ENCODE measurements at places on chromosomes 13 and 19.

GRCh38 chr13:51816604-51817249 is 12.8 kb upstream of the DHRS12 start:
- no peak overlapping the region for H3K27ac ChIP-seq
- no peak overlapping the region for H3K4me3 ChIP-seq
- no peaks in the 10 kb centered on the region for H3K27me3 ChIP-seq
- H3K4me1 ChIP-seq: peaks cover 74% of the 10 kb centered on the region
- H3K36me3 ChIP-seq: peaks cover 11% of the 10 kb centered on the region

DNA sequence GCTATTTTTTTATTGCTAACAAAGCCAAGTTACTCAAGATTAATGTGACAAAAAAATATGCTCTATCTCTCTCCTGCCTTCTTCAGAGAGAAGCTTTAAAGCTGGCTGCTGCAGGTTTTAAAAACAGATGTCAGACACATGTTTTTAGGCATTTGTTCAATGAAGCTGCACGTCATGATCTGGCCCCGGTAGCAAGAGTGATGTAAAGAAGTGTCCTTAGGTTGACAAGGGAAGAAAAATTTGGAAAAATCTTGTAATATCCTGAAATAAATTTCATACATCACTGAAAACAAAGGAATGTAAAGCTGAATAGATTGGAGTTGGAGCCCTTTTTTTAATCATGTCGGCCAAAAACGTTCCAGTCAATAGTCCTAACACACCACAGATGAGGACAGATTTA is 531.4 kb upstream of the NBEA start:
- H3K27me3 ChIP-seq: no peaks in the 10 kb centered on the region
- no peak overlapping the region for H3K27ac ChIP-seq
- H3K4me3 ChIP-seq: no peak overlapping the region
- no peak for DNase-seq
- H3K4me1 ChIP-seq: no peaks in the 10 kb centered on the region

- peaks cover 4% of the 10 kb centered on the region for H3K36me3 ChIP-seq
- H3K4me3 ChIP-seq: no peak overlapping the region
- H3K4me1 ChIP-seq: peaks cover 47% of the 10 kb centered on the region
- DNase-seq: no peak
- H3K27ac ChIP-seq: no peak overlapping the region
- no peaks in the 10 kb centered on the region for H3K27me3 ChIP-seq
These were observed 52.8 kb downstream of the MYO9B start for GRCh38 chr19:17128403-17128802.

DNA sequence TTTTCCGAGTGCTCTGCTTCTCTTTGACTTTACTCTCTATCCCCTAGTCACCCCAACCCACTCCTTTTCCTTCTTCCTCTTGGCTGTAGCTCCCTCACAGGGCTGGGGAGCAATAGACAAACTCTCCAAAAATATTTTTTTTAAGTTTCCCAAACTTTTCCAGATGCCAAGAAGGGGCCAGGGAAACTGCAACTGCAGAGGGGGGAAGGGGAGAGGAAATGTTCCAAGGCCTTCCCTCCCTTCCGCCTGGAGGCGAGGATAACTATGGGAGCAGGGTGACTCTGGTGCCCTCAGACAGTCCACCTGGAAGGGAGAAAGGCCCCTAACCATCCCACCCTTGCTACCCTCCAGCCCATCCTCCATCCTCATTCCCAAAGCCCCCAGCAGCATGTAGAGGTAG is 49.4 kb downstream of the LYL1 start:
- no peak for DNase-seq
- no peaks in the 10 kb centered on the region for H3K27me3 ChIP-seq
- peaks cover 7% of the 10 kb centered on the region for H3K4me1 ChIP-seq
- H3K36me3 ChIP-seq: no peaks in the 10 kb centered on the region
- H3K27ac ChIP-seq: no peak overlapping the region
- H3K4me3 ChIP-seq: no peak overlapping the region

GRCh38 chr19:39436350-39436716 is 584 bp upstream of the RPS16 start:
- H3K27me3 ChIP-seq: no peaks in the 10 kb centered on the region
- H3K36me3 ChIP-seq: peaks cover 24% of the 10 kb centered on the region
- H3K4me1 ChIP-seq: peaks cover 31% of the 10 kb centered on the region
- DNase-seq: no peak

DNA sequence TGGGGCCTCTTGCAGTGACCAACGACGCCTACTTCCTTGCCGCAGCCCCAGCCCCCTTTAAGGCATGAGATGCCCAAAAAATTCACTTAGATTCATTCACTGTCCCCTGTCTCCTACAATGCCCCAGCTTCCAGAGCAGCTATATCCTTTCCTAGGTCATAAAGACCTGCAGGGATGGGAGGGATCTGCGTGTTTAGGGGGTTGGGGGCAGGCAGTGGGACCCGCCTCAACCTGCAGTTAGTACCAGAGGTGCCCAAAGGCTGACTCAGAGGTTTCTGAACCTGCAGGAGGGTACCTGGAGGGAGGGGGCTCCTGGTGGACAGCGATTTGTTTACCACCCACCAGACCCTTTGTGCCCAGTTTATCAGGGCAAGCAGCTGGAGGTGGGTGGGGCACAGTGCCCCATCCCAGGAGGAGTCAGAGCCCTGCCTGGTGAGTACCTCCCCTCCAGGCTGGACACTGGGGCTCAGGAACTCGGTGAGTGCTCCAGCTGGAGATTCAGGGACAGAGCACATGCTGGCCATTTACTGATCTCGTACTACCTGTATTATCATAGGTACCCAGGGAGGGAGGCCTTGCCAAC is 10.1 kb downstream of the RPS28 start:
- H3K4me3 ChIP-seq: no peak overlapping the region
- DNase-seq: no peak
- no peak overlapping the region for H3K27ac ChIP-seq

GRCh38 chr19:16807549-16808284 is 21.5 kb upstream of the SIN3B start:
- H3K27ac ChIP-seq: no peak overlapping the region
- H3K36me3 ChIP-seq: no peaks in the 10 kb centered on the region
- H3K4me1 ChIP-seq: no peaks in the 10 kb centered on the region
- DNase-seq: no peak
- no peaks in the 10 kb centered on the region for H3K27me3 ChIP-seq

All from CD4-positive, alpha-beta memory T cell (primary cell).